ENCODE measurements at places on chromosomes 5 and 9.

- DNase-seq, result no peak
These were observed 129.4 kb upstream of the BASP1 start for GRCh38 chr5:17088051-17088450.

GRCh38 chr9:22383718-22384117, 62.9 kb upstream of the DMRTA1 start:
- DNase-seq, result no peak

GRCh38 chr5:7529880-7530279, 133.9 kb downstream of the ADCY2 start:
- no peak for DNase-seq

- no peak for DNase-seq
These were observed 175.9 kb downstream of the KIF4B start for GRCh38 chr5:155189476-155189875.

DNA sequence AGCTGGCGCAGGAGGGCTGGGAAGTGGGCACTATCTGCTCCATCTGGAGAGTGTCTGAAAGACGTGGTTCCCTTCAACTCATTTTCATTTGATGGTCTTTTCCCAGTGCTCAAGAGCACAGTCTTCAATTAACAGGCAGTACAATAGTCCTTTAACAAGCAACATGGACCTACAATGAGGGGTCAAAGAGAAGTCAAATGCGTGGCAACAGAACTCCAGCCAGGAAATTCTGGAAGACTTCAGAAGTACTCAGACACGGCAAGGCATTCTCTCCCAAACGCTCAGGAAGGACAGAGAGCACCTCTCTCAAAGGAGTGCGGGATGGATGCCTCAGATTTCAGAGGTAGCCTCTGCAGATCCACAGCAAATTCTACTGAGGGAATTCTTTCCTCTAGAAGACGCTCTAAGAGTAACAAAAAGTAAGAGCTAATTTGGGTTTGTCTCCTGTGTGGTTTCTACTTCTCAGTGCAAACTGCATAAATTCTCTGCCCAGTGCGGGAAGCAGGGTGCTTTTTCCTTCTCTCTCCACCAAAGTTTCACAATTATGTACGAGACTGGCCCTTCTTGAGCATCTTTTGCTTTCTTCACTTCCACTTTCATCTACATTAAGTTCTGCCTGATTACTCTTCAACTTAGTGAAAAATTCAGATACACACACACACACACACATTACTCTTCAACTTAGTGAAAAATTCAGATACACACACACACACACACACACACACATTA, 56.4 kb downstream of the LHFPL2 start:
- no peak for DNase-seq

DNA sequence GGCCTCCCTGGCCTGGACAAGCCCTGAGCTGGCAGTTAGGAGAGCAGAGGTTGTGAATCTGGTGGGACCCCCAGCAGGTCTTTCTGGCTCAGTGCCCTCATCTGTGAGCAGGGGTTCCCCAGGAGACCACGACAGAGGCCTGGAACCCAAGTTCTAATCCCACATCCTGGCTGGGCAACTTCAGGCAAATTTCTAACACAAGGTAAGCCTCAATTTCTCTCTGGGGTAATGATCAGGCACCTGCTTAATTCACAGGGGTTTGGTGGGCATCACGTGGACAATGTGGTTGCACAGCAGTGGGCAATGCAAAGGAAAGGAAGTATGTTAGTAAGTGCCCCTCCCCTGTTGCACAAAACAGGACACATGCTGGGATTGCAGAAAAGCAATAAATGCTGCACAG, 1.9 kb upstream of the KCNIP1 start:
- no peak for DNase-seq

GRCh38 chr9:138022121-138022741, 144.6 kb downstream of the CACNA1B start:
- no peak for DNase-seq

DNA sequence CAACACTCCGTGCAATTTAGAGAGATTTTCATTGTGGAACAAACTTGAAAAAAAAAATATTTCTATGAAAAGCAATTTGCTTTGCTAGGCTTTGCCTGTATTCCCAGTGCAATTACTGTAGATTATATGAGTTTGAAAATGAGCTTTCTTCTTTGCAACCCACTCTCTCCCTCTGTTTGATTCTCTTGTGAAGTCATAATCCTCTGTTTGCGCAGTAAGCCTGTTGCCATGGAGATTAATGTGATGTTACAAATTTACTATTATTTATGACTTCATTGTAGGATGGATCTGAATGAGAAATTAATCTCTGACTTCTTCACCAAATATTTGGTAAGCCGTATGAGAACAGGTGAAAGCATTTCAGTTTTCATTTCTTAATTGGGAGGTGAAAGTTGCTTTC, 320.3 kb downstream of the SPATA31D1 start:
- DNase-seq, result no peak

- no peak for DNase-seq
These were observed 34.3 kb upstream of the FSD1L start for GRCh38 chr9:105413525-105413924.

- no peak for DNase-seq
These were observed 34.5 kb upstream of the NIPBL start for GRCh38 chr5:36842087-36842486.

GRCh38 chr5:137734331-137734730, 1.6 kb downstream of the KLHL3 start:
- no peak for DNase-seq

DNA sequence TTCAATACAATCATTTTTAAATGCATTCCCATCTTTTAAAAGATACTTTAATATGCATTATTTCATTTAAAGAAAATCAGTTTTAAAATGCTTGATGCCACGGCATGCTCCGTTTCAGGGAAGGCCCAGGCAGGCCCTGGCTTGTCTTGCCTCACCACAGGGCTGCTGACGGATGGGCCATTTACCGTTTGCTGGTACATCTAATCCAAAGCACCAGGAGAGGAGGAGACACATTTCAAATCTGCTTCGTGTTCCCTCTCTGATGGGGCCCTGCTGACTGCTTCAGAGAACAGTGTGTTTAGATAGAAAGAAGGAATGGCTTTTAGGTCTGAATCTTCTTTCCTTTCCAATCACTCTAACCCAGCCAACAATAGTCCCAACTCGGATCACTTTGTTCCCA, 185.2 kb downstream of the DCP2 start:
- no peak for DNase-seq

DNA sequence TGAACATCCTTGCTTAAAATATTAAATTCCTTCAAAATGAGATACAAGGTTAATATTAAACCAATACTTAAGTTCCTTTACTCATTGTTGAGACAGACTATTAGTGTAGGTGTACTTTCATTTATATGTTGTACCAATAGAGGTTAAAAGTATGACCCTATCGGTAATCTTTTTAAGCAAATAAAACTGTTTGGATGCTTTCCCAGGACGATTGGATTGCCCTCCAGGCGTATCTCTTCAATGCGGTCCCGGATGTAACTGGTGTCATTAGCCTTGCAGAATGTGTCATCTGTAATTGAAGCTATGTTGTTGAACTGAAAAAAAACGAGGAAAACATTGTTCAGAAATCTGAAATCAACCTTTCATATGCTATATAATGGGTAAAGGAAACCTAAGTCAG, 18.9 kb downstream of the OGN start:
- no peak for DNase-seq

- no peak for DNase-seq
These were observed 87.6 kb downstream of the MAP1B start for GRCh38 chr5:72194846-72195245.

DNA sequence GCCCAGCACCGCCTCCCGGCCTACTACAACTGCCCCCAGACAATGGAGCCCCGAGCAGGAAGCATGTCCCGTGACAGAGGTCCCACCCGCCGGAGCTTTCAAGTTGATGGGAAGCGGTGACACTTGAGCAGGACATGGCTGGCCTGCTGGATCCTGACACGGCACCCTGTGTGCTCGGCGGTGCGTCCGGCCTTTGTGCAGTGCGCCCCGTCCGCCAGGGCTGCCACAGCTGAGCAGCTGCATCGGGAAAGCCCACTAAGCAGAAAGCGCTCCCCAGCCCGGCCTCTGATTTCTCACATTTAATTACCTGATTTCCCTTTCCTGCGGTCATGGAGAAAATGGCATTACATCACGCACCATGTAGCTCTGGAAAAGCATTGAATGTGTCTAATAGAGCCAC, 611.9 kb downstream of the IRX1 start:
- DNase-seq, result no peak

DNA sequence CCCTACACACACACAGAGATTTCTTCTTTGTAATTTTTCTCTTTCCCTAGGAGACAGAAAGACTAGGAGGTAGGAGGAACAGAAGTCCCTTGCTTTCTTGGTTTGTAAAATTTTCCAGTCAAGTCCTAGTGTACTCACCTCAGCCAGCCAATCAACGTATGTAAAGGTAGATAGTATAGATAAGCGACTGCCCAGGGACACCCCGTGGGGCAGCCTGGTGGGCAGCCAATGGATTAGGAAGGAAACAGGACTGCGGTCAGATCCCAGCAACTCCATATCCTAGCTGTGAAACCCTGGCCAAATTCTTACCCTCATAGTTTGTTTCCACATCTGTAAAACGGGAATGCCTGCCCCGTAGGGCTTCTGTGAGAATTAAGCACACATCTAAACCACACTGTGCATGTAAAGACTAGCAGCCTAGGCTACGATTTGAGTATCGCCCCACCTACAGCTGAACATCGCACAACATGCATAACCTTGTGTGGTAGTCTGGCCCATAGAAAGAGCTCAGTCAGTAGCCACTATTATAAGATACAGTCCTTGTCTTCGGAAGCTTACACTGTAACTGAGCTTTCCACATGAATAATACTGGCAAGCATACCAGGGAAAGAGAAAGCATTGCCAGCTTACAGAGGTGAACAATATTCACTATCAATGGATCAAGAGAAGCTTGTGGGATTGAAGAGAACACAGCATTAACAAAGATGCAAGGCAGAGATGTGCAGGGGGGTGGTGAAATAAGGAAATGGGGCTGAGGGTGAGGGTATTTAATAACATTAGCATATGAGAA, 353.4 kb upstream of the PANK3 start:
- no peak for DNase-seq

DNA sequence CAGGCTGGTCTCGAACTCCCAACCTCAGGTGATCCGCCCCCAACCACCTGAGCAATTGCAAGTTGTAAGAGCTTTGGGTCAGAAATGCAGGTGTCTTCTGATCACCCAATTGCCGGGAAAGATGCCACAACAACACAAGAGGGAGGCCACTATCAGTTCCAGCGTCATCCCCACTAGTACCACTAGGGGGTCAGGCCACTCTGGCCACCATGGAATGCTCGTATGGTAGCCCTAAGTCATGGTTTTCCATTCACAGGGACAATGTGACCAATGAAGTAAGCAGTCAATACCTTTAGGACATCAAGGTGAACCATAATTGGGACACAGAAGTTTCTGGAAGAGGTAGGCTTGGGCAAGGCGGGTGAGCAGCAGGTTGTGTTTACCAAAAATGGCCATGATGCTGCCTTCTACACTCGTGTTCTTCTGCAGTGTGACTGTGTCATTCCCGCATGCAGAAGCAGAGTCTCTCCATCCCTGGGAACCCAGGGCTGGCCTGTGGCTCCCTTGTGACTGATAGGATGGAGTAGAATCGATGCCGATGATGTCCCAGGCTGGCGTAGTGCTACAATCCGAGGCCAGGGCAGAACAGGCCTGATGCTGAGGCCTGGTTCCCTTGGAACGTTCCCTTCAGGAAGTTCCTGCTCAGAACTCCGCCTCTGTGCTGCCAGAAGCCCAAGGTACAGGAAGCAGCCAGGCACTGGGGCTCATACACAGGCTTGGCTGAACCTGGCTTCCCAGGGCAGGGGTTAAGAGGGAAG, 42.2 kb upstream of the ANKRD33B start:
- no peak for DNase-seq

DNA sequence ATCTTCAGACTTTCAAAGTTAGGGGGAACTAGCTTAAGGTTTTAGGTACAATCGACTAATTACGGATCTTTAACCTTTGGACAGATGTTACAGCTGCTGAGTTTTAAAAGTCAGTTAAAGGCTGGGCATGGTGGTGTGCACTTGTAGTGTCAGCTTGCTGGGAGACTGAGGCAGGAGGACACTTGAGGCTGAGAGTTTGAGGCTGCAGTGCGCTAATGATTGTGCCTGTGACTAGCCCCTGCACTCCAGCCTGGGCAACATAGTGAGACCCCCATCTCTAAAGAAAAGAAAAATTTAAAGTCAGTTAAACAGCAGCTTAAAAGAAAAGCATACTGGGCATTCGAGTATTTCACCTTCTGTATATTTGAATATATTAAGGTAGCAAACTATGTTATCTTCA, 51.4 kb downstream of the JMY start:
- no peak for DNase-seq
